Bone marrow (tissue), 2 donors: ENCODE measurements at places on chromosomes 7 and 10.

DNA sequence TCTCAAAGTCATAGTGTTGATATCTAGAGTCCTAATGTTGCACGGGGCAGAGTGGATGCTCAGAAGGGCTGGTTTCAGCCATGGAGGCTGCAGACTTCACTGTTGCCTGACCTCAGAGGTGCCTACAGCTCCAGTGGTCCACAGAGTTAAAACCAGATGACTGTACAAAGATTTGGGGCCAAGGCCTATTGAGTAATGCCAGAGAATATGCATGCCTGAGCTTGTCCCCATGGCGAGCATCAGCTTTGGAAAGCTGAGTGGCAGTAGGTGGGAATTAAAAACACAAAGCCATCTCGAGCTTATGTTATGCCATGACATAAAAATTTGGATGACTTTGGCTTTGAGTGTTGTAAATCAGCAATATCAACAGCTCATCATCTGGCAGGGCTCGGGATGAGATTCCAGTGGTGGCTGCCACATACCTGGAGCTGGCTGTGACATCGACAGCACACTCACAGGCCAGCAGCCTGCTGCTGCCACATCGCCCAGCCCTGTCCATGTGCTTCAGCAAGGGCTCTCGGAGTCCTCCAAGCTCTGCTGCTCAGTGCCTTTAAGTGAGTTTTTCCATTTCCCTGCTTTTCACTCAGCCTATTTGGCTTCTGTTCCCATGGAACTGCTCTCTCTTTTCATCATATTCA lies 379.6 kb downstream of the TNS3 start:
- no peak for DNase-seq

DNA sequence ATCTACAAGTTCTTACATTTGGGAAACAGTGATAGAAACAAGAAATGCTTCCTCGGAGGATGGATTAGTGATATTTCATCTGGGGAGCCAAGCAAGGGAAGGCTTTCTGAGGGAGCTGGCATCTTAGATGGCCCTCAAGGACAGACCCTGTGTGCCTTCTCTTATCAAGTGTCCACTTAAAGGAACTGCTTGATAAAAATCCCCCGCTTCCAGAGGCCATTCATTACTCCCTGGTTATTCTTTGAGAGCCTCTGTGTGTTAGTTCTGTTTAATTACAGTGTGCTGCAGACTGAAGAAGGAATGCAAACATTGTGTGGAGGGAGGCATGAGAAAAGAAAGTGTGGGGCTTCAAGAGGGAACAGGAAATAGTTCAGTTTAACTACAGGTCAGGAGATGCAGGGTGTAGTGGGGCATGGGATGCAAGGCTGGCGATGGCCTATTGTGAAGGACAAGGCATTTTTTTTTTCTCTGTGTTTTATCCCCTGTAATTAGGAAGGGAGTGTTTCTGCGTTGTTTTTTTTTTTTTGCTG lies 145.4 kb downstream of the SNX10 start:
- no peak for DNase-seq

DNA sequence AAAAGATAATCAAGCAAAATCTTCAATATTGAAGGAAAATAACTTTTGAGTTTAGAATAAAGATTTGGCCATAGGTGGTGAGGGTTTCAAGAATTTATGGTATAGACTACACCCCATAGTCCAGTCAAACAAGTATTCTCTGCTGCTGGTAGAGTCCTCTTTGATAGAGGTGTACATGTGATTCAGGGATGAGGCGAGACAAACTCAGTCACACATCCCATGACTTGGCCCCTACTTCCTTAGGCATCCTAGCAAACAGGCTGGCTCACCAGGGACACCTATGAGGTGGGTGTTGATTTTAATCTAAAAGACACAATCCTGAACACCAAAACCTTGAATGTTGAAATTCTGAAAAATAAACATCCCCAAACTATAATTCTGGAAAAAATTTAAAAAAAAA lies 78.1 kb upstream of the SLC25A13 start:
- no peak for DNase-seq

DNA sequence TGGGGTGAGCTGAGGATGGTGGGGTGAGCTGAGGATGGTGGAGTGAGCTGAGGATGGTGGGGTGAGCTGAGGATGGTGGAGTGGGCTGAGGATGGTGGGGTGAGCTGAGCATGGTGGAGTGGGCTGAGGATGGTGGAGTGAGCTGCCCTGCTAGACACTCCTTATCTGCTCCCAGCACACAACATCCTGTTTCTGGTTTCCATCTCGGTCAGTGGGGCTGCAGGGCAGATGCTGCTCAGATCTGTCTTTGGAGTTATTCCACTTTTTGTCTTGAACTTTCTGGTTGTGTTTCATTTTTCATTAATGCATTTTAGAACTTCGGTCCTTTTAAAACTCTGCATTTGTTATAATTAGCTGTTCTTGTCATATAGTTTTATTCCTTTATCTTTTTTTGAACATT lies 67.9 kb upstream of the ANTXRL start:
- DNase-seq, result peak; percentile 69

- DNase-seq, result no peak
These were observed 52.5 kb upstream of the NKX6-2 start for GRCh38 chr10:132838346-132838970.

DNA sequence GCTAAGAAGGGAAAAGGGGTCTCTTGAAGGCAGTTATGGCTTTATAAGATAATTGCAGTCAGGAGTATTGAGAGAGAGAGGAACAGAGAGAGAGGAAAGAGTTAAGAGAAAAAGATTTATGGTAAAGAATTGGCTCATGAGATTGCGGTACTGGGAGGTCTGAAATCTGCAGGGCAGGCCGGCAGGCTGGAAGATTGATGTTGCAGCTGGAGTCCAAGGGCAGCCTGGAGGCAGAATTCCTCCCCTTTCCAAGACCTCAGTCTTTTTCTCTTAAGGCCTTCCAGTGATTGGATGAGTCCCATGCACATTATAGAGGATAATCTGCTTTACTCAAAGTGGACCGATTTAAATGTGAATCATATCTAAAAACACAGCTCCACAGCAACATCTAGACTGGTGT lies 68.4 kb downstream of the HACD1 start:
- DNase-seq, result no peak

DNA sequence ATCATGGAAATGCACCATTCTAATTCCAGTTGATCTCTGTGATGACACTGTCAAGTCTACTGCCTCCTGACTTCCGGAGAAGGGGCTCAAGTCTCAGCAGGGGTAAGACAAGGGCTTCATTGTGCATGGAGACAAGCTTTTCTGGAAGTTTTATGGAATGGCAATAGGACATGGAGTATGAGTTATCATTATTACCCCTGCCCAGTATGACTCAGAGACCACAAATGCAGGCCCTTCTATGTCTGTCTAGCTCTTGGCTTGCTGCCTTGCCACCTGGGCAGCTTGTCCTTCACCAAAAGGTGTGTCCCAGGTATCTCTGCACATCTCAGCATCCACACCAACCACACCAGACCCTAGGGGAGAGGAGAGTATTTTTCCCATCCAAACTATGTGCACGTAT lies 34.9 kb upstream of the KIAA1217 start:
- no peak for DNase-seq

- DNase-seq, result no peak
These were observed 651.0 kb upstream of the STEAP1 start for GRCh38 chr7:89503281-89503680.

- DNase-seq, result peak; percentile 15
These were observed at the start of gene ADAM8 for GRCh38 chr10:133276435-133277201. ADAM8 (minus strand) TSS chr10:133276868; CDS start chr10:133276817, 51 bp downstream.

- no peak for DNase-seq
These were observed 27.9 kb downstream of the BAIAP2L1 start for GRCh38 chr7:98372993-98373392.

- no peak for DNase-seq
These were observed 9.3 kb downstream of the RBM33 start for GRCh38 chr7:155653803-155654202.

GRCh38 chr7:45146531-45147379 lies 10.8 kb upstream of the RAMP3 start:
- no peak for DNase-seq

DNA sequence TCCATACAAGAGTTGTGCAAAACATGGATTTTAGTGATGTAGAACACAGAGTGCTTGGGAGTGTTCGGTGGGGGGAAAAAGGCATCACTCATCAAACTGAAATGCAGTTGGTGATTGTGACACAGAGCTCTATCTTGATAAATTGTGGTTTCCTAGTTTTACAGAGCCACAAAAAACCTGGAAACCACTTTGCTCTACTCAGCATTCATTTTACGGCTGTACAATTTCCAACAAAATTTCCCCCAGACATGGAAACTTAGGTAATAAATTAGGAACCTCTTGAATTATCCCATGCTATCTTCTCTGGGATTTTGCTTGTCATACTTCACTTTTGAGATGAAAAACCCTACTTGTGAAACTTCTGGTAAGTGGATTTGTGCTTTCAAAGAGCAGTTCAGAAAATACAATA lies 614.9 kb upstream of the FZD8 start:
- no peak for DNase-seq

DNA sequence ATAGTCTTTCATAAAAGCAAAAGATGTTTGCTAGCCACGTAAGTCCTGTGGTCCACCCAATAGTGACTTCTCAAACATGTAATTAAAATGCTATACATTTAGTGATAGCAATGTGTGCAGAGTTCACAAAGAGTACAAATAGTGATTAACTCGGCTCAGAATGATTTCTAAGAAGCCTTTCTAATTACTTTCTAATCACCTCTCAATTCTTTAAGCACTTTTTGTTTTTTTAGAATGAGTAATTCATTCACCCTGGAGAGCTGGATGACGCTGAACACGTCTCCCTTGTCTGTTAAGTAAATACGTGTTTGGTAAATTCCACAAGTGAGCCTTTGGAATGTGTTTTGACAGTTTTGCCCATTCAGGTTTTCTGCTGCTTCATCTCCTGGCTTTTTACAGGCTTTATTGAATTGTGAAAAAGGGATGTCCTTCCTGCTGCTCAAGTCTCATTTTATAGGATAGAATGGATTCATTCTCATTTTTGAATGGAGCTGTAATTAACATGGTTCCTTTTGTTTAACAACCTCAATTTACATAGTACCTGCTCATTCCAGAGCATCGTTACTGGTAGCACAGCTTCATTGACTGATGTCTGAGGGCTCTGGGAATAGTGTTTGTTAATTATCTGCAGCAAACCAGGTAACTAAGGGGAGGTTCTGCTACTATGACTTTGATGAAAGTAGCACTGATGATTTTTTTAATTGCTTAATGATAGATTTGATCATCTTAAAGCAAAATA lies 212.1 kb downstream of the VTI1A start:
- DNase-seq, result no peak

GRCh38 chr10:47357911-47358310 lies 9.7 kb downstream of the RBP3 start:
- no peak for DNase-seq

DNA sequence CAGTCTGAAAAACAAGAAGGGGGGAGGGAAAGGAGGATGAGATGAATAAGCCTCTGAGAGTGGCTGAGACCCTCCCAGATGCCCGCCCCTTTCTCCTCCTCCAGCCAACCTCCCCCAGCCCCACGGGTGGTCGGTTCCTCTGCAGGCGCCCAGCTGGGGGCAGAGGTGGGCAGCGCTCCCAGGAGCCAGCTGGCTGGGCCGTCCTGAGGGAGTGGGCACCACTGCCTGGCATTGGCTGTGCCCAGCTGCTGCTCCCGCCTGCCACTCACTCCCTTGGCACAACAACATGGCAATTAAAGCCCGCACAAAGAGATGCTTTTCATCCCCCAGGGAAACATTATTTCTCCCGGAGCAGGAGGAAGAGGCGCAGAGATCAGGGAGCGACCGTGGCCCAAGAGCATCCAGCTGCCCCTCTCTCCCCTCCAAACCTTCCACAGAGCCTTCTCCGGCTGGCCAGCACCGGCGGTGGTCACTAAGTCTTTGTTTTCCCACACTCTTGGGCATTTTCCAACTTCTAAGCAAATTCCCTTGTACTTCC lies 107.2 kb downstream of the SPDYE5 start:
- DNase-seq, result no peak

- DNase-seq, result no peak
These were observed 50.7 kb downstream of the PDGFA start for GRCh38 chr7:468681-469562.

DNA sequence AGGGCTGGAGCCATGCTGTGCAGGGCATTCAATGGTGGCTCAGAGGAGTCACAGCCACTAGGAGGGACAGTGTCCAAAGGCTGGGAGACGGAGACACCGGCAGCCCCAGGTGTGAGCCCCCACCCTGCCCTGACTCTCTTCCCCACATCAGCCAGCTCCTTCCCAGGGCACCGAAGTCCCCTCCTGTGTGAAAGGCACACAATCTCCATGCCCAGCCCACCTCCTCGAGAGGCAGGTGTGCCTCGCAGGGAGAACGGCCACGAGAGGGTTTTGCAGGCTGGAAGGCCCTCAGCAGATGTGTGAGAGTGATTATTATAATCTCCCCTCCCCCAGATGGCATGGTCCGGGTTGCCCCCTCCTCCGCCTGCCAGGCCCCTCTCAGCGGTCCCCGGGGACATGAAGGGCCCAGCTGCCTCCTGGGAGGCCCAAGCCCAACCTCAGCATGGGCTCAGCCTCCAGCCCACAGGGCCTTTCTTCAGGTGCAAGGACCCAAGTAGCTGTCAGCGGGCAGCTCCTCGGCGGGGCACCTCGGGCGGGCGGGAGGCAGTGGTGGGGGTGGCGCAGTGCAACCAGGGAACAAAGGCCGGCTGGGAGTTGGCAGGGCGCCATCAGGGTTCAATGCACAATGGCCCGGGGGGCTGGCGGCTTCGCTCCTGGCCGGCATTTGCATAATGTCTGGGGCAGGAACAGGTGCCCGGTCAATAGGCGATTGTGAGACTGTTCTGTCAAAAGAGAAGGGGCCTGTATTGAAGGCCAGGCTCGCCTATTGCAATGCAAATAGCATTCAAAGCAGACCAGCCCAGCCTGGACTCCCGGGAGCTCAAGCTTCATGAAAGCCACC lies 155.3 kb upstream of the ZMIZ1 start:
- no peak for DNase-seq

GRCh38 chr7:99106411-99106810 lies 37.5 kb downstream of the SMURF1 start:
- no peak for DNase-seq

DNA sequence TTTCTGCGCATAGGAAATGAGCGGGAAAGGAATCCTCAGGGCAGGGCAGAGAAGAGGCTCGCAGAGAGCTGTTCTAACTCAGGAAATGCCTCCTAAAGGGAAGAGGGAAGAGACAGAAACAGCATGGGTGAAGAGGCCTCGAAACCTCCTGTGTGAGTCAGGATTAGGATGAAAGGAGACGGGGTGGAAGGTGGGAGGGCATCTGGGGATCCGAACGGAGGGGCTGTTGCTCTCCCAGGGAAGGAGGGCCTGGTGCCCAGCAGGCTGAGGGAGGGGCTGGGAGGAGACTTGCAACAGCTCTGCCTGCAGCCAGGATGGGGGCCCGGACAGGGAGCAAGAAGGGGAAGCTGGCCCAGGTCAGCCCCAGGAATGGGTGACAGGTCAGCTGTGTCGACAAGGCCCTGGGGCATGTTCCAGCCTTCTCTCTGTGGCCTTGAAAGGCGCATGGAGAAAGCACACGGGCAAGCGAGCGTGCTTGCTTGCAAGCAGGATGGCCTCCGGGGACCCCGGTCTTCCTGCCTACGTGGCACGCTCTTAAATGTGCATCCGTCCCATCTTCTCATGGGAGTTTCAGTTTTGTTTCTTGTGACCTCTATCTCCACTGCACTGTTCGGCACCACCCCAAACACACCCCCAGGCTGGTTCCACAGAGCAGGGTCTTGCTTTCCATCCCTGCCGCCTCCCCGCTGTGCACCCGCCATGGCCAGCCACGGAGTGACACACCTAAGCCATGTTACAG lies 63.5 kb downstream of the HIPK2 start:
- DNase-seq, result no peak
